ENCODE measurements at places on chromosomes 1 and 21.

DNA sequence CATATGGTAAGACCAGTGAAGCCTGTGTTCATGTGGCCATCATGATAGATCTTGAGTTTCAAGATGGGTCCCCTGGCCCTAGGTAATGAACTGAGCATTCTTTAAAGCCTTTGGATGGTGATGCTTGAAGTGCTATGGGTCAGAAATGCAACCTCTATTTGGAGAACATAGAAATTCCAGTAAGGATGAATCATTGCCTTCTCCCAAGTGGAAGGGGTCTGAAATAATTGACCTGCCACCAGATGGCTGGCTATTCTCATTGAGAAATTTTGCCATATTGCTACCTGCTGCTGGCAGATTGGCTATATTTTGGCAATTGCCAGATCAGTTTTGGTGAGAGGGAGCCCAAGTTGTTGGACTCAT, 739 bp upstream of the IFI6 start:
- DNase-seq: no peak

DNA sequence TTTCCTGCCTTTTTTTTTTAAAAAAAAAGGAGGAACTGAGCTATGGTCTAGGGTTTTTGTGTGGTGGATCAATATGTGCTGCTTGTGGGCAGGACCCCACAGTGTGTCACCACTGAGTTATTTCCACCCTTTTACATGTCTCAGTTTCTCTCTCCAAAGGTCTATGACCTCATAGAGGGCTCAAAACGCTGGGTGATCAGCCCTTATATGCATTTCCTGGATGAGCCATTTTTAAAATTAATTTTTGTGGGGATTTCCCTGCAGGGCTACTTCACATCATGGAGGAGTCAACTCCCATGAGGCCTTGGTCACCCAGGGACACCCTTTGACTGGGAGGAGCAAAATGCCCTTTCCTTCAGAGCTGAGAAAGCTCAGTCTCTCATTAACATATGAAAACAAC, 20.7 kb upstream of the HAO2 start:
- DNase-seq: no peak

- no peak for DNase-seq
Measured at GRCh38 chr21:43740497-43741156, 21.7 kb downstream of the PDXK start.

DNA sequence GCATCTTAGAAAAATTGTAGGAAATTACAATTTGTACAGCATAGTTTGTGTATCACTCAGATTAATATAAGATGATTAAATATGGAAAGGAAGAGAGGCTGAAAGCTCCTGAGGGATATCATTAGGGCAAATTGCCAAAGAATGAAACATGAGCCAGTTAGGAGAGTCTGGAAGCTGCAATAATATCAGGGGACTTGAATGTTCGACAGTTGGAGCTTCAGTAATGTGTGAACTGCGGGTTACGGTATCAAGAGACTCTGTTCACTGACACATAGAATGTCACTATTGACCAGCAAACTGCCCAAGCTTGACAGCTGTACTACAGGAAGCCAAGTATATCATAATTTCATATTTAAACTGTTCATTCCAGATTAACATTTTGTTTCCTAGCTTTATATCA, 157.2 kb downstream of the DENND1B start:
- DNase-seq: no peak

GRCh38 chr1:161899091-161899490, 124.6 kb downstream of the OLFML2B start:
- no peak for DNase-seq

GRCh38 chr21:28758042-28758882, 234.4 kb downstream of the LTN1 start:
- DNase-seq: no peak

DNA sequence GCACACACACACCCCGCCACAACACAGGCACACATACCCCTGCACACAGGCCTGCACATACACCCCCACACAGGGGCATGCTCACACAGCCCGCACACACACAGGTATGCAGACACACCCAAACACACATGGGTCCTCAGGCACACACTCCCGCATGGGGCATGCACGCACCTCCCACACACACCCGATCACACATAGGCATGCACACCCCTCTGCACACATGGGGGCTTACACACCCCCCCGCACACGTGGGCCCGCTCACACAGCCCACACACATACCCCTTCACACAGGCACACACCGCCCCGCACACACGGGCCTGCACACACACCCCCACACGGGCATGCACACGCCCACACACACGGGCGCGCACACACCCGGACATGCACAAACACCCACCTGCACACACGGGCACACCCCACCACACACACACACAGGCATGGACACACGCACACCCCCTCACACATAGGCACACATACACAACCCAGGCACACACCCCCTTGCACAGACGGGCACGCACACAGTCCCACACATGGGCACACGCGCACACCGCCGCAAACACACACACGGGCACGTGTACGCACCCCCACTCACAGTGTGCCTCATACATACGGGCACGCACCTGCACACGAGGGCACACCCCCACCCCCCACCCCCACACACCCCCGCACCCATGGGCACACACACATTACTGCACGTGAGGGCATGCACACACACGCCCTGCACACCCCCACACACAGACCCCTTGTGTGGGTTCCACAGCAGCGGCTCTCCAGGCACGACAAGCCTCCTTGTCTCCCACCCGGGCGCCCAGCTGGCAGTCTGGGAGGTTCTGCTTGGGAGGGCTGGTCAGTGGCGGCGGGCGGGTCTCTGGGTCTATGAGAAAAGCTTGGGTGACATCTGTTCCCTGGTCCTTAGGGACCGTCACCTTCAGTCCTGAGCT, 8.3 kb downstream of the ATAD3B start:
- no peak for DNase-seq

DNA sequence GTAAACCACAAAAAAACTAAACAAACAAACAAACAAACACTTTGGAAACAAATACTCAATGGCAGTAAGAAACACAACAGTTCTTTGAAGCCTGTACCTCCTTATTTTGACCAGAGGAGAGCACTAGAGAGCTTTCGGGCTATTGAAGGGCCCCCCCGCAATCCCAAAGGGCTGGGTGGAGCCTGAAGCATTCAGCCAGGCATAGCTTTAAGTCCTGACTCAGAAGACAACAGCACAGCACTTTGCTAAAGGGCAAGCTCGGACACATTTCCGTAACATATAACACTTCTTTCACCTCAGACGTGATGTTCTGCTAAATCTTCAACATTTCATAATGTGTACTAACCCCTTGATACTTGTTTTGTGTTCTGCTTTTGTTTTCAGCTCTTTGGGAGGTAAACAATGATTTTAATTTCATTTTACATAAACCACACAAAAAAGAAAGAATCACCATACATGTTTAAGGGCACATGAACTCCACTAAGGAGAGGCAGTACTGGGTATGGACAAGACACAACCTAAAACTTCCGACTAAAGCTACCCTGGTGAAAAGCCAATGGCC, 9.7 kb upstream of the SHCBP1L start:
- peak; percentile 83 for DNase-seq

GRCh38 chr21:17576080-17576835, 36.4 kb downstream of the BTG3 start:
- peak; percentile 13 for DNase-seq

DNA sequence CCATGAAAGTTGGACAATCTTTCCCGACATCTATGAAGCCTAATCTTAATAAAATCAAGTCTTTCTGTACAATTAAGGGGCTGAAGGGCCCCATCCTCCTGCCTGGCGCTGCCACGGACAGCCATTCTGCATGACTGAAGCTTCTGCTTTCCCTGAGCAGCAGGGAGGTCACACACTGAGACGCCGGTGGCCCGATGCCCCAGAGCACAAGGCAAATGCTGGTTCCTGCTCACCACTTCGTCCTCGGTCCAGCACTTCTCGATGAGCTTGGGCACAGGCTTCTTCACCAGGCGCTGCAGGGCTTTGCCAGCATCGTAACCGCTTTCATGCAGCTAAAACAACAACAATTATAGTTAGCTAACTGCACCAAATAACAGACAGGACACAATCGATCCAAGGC, 147.8 kb downstream of the SLC45A1 start:
- DNase-seq: no peak

GRCh38 chr1:35111106-35111505, 31.9 kb downstream of the ZMYM1 start:
- peak; percentile 35 for DNase-seq

- no peak for DNase-seq
Measured at GRCh38 chr1:205545001-205545919, 40.8 kb downstream of the CDK18 start.

DNA sequence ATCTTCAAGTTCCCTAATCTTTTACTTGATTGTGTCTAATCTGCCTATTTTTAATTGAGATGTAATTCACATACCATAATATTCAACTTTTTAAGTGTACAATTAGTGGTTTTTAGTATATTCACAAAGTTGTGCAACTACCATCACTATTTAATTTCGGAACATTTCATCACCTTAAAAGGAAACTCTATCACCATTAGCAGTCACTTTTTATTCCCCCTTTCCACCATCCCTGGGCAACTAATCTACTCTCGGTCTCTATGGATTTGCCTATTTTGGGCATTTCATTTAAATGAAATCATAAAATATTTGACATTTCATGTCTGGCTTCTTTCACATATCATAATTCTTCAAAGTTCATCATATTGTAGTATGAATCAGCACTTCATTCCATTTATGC, 30.6 kb upstream of the HYI start:
- DNase-seq: no peak

GRCh38 chr1:115544131-115544530, 97.6 kb upstream of the VANGL1 start:
- DNase-seq: no peak

DNA sequence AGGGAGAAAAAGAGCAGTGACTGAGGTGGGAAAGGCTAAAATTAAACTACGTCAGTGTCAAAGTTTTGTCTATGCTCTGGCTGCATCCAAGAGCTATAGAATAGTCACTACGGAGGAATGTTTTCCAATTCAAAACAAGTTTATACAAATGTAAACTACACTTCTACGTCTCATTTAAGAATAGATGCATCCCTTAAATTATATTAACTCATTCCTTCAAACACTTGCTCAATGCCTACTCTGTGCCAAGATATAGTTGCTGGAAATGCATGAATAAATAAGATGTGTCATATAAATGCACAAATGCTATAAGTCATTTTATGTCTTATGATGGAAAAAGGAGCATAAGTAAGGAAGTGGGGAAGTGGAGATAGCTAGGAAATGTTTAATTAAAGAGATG, 4.2 kb upstream of the COLGALT2 start:
- no peak for DNase-seq

- DNase-seq: no peak
Measured at GRCh38 chr1:160718210-160718609, 6.6 kb upstream of the CD48 start.

DNA sequence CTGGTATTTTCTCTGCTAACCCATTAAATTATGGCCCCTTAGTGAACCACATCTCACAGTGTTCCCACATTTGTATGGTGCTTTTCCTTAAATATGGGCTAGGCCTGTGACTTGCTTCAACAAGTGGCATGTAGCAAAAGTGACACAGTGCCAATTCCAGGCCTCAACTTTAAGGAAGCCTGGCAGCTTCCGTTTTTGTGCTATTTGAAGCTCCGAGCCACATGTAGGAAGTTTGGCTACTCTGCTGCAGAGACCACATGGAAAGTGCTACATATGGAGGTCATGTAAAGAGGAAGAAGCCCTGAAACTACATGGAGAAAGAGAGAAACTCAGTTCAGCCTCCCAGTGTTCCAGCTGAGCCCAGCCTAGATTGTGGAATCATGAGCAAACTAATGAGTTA, 28.5 kb upstream of the DR1 start:
- no peak for DNase-seq

GRCh38 chr21:41664881-41665765, 101.7 kb downstream of the RIPK4 start:
- no peak for DNase-seq

DNA sequence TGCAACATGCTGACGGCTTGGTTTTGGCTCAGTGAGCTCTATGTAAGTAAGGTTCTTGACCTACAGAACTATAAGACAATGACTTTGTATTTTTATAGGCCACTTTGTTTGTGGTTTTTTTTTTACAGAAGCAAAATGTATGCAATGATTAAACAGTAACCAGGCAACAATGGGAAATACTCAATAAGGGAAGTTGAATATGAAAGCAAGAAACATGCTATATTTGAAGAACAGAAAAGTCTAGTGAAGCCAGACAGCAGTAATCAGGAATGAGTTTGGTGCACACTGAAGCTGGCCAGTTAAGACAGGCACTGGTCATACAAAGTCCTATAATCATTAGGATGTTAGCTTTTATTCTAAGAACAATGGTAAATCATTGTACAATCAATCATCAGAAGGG, 1926.8 kb downstream of the NCAM2 start:
- DNase-seq: no peak

DNA sequence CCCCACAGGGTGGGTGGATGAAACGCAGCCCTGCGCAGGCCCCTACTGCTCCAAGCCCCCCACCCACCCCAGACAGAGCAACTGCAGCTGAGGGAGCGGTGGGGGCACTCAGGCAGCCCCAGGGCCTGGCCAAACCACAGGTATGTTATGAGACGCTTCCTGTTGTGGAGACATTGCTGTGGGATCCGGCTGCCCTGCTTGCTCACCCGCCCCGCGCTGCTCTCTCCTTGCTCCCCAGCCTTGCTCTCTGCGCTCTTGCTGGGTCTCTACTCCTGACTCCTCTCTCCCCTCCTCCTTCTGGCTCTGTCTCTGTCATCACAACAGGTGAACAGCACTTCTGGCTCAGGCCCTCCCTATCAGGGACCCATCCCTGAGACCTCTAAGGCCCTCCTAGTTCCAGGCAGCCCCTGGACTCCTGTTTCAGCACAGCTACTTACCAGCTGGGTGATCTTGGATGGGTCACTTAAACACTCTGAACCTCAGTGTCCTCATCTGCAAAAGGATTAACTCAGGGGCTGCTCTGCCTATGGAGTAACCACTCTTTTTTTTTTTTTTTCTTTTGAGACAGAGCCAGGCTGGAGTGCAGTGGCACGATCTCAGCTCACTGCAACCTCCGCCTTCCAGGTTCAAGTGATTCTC, 15.9 kb downstream of the COL8A2 start:
- DNase-seq: peak; percentile 66

GRCh38 chr1:179077396-179077795, 4.5 kb upstream of the TOR3A start:
- DNase-seq: no peak

DNA sequence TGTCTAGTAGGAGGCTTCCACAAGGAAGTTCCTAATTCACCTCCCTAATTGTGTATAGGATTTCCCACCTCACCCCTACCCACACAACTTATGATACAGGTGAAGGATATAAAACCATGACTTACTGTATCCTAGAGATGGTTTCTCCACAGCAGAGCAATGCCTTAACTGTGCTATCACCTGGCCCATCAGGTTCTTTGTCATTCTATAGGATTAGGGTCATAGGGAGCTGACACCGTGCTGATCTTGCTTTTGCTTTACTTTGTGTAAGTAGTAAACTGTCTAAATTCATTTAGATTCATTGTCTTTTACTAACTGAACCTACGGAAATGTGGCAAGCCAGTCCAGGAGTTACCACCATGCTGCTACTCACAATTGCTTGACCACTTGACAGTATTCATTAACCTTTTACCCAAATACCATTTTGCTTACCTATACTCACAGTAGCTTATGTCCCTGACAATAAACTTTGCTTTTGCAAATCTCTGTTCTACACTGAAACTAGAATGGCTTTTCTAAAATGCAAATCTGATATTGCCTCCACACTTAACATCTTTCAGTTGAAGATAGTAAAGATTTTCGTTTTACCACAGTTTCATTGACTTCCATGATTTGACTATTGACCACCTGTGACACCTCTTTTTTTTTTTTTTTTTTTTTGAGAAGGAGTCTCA, 147.6 kb downstream of the IFI44 start:
- no peak for DNase-seq

GRCh38 chr1:13896932-13897331, 196.9 kb downstream of the PRDM2 start:
- no peak for DNase-seq
